ENCODE measurements at places on chromosomes 13 and 19. TPM values are rescaled to one million over a fixed set of nuclear protein-coding genes. Genes with fewer than 3 reads are reported as not detected.

DNA sequence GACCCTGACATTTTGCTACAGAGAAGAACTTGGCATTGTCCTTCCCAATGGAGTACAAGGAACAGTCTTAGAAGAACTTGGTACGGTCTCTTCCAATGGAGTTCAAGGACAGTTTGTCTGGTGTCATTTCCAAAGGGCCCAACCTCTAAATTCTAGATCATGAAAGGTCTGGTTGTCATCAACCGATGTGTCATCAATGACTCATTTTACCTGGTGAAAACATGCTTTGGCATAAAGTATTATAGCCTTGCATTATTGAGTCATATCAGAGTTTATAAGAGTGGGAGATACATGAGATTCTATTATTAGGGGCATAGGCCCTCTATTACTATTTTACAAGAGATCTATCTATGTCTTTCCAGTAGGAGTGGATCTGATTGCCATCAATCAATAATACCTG, 4.3 kb downstream of the CYP2B6 start:
- DNase-seq, result no peak
- no peak overlapping the region for H3K4me3 ChIP-seq
- no peaks in the 10 kb centered on the region for H3K4me1 ChIP-seq
- no peak overlapping the region for H3K27ac ChIP-seq
- no peaks in the 10 kb centered on the region for H3K36me3 ChIP-seq

DNA sequence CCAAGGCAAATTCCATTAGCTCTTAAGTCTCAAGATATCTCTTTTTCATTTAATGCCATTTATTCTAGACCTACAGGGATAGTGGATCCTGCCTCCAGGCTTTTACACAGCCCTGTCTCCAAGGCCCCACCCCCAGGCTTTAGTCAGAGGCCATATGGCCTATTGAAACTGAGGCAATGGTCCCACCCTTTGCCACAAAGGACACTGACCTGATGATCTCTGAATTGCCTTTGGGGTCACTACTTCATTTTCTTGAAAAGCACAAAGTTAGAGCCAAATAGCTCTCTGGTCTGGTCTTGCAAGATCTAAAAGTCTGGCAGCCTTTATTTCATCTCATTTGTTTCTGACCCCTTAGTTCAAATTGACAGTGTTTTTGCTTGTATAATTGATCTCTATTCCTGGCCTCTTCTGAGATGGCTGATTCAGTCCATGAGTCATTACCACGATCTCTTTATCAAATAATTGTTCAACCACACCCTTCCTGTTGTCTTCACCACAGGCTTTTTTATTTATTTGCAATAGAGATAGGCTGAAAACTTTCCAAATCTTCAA, 209.8 kb downstream of the FGF14 start:
- H3K27ac ChIP-seq, result no peak overlapping the region
- H3K4me1 ChIP-seq, result peaks cover 33% of the 10 kb centered on the region
- H3K36me3 ChIP-seq, result no peaks in the 10 kb centered on the region
- H3K27me3 ChIP-seq, result no peaks in the 10 kb centered on the region

DNA sequence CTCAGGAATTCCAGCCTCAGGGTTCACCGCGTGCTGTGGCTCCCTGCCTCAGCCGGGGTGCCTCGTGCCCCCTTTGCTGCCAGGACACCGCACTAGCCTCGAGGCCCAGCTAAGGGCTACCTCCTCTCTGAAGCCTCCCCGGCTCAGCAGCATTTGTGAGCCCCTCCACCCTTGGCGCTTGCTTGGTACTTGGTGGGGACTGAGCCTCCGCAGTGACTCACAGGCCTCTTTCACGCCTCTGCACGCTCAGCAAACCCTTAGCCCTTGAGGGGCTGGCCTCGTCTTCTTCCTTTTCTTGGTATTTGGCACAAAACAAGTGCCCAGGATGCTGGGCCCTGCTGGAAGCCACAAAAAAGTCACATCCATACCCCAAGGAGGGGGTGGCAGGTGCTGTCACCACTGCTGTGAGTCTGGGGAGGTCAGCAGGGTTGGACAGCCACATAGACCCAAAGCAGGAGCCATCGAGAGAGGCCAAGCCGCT, 85.4 kb upstream of the TM9SF2 start:
- DNase-seq, result no peak
- H3K27me3 ChIP-seq, result peaks cover 11% of the 10 kb centered on the region
- no peaks in the 10 kb centered on the region for H3K36me3 ChIP-seq
- no peak overlapping the region for H3K27ac ChIP-seq

- no peaks in the 10 kb centered on the region for H3K36me3 ChIP-seq
- DNase-seq, result peak; percentile 51
- peaks cover 48% of the 10 kb centered on the region for H3K27me3 ChIP-seq
- no peak overlapping the region for H3K4me3 ChIP-seq
These were observed 8.1 kb upstream of the ERICH6B start for GRCh38 chr13:45623516-45624090.

DNA sequence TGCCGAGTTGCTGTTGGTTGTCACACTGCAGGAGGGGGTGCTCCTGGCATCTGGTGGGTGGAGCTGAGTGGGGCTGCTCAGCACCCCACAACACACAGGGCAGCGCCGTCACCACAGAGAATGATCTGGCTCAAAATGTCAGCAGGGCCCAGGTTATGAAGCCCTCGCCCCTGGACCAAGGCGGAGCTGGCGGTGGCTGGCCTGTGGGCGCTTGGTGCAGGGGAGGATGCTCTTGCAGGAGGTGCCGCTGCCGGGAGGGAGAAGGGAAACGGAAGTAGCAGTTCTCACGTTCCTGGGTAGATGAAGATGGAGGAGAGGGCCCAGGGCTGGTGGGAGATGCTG, 14.2 kb upstream of the LENG8 start:
- H3K4me3 ChIP-seq, result no peak overlapping the region
- no peak for DNase-seq
- no peaks in the 10 kb centered on the region for H3K36me3 ChIP-seq

GRCh38 chr13:27712421-27712820, 79.9 kb upstream of the GSX1 start:
- no peak overlapping the region for H3K27ac ChIP-seq
- 0 out of 2 replicates have a peak, but pooled peaks cover 10% of the 10 kb centered on the region for H3K27me3 ChIP-seq
- no peaks in the 10 kb centered on the region for H3K4me1 ChIP-seq
- DNase-seq, result no peak
- no peaks in the 10 kb centered on the region for H3K36me3 ChIP-seq

DNA sequence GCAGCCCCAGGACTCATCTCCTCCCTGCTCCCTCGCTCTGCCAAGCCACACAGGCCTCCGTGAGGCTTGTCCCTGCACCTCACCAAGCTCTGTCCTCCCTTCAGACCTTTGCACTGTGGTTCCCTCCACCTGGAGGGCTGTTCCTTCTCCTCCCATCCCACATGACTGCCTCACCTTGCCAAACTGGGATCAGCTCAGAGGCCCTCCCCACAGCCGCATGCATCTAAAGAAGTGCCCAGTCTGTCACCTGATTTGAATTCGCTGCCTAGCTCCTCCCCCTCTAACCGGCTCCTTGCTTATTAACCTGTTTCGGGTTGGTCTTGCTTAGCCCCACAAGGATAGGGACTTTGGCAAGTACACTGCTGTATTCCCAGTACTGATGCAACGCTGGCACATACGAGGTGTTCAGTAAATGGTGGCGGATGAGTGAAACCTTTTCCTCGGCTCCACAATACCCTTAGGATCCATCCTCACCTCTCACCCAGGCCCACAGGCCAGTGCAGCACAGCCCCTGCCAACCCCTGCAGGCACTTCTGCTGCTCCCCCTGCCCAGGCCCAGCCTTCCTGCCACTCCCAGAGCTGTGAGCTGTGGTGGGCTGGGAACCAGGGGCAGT, 4.4 kb downstream of the AKT2 start:
- DNase-seq, result no peak
- H3K27ac ChIP-seq, result no peak overlapping the region
- no peaks in the 10 kb centered on the region for H3K27me3 ChIP-seq
- H3K4me3 ChIP-seq, result no peak overlapping the region
- H3K4me1 ChIP-seq, result peaks cover 53% of the 10 kb centered on the region

GRCh38 chr19:10501971-10502523, 1.1 kb downstream of the KEAP1 start:
- no peaks in the 10 kb centered on the region for H3K27me3 ChIP-seq
- 0 out of 2 replicates have a peak, but pooled peaks cover 5% of the 10 kb centered on the region for H3K36me3 ChIP-seq
- peak; percentile 75 for DNase-seq
- peak overlapping the region; percentile 76 for H3K4me3 ChIP-seq
- no peaks in the 10 kb centered on the region for H3K4me1 ChIP-seq

DNA sequence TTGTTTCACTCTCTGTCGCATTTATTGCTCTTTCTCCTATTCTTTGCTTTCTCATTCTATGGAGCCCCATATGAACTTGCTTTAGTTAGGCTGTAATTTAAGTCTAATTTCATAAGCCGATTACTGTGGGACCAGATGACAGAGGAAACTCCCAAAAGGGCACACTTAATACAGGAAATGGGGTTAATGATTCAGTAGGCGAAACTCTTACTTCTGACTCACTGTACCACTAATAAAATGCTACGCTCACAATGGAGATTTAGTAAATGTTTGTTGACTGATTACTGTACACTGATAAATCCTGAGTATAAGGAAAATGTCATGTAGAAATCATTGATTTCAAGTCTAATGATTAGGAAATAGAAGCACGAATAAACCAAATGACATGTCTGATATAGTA, 276.4 kb downstream of the KLF5 start:
- peak overlapping the region; percentile 74 for H3K27ac ChIP-seq
- H3K36me3 ChIP-seq, result no peaks in the 10 kb centered on the region
- no peak overlapping the region for H3K4me3 ChIP-seq
- H3K27me3 ChIP-seq, result no peaks in the 10 kb centered on the region
- peak; percentile 86 for DNase-seq

DNA sequence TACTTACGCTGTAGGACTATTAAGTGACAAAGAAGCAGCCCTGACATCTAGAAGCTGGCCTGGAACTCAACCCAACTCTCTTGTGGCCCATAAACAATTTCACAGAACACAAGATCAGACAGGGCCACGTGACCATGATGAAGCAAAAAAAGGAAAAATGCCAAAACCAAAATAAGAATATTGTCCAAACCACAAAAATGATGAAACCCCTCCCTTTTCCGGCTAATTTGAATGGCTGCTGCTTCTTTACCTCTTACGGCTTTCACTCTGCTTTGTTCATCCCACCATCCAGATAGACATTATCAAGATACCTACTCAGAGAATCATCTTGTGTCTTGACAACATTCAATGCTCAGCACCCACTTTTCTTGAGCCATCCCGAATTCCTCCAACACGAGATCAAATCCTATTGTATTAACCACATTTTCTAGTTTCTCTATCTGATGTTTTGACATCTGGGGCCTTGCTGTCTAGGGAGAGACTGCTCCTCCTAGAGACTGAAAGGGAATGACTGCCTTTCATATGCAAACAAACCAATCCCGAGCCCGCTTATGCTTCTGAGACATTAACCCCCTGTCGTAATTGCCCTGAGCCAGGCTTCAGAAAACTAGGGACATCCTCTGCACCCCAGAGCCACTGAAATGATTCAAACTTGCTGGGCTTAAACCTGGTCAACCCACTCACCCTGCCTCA, 186.3 kb downstream of the TDRD3 start:
- no peaks in the 10 kb centered on the region for H3K27me3 ChIP-seq
- peak overlapping the region; percentile 84 for H3K27ac ChIP-seq
- peak; percentile 89 for DNase-seq
- peak overlapping the region; percentile 65 for H3K4me3 ChIP-seq
- H3K36me3 ChIP-seq, result no peaks in the 10 kb centered on the region

- H3K36me3 ChIP-seq, result peaks cover 10% of the 10 kb centered on the region
- H3K27me3 ChIP-seq, result no peaks in the 10 kb centered on the region
- H3K4me3 ChIP-seq, result no peak overlapping the region
These were observed 18.9 kb downstream of the CCDC97 start for GRCh38 chr19:41328842-41329225.

ERVV-1 gene
- not detected for total RNA-seq

THSD1 gene
- 11.4 TPM for total RNA-seq

VSTM1 gene
- not detected for total RNA-seq

PGLYRP2 gene
- not detected for total RNA-seq

Data from GM23248 (cell line).